ENCODE measurements at places on chromosomes 11 and 22. TPM values are rescaled to one million over a fixed set of nuclear protein-coding genes. Genes with fewer than 3 reads are reported as not detected.
A peak's percentile ranks its signal among the peaks of the same experiment; 100 is the strongest.

Gene NELL1
- not detected for total RNA-seq

DNA sequence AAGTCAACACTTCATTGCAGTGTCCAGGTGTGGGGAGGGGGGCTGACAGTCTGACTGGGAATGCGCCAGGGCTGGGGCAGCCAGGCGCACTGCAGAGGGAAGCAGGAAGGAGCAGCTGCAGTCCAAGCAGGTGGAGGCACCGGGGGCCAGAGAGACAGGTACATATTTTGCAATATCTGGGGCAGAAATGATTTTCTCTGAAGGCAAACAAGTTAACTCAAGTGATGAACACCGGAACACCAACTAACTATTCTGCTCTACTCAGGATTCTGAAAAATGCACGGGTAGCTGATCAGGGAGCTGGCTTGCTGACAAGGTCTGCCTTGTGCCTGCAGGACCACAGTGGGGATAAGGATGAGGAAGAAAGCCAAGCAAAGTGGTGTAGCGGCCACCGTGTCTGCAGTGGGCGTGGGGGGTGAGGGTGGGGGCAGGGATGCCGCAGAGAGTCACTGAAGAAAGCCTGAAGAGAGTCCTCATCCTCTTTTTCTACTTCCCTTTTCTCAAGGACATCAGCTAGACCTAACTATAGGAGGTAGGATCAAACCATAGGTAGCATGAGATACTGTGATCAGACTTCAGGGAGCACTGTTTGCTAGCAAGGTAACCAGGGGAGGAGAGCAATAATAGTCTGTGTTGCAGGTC, 83.4 kb downstream of the SCN3B start:
- H3K4me3 ChIP-seq: no peak overlapping the region
- DNase-seq: no peak
- H3K27ac ChIP-seq: no peak overlapping the region
- H3K36me3 ChIP-seq: no peaks in the 10 kb centered on the region
- no peaks in the 10 kb centered on the region for H3K4me1 ChIP-seq
- H3K27me3 ChIP-seq: no peaks in the 10 kb centered on the region

GRCh38 chr11:105109855-105110687, 29.5 kb downstream of the CARD18 start:
- H3K27ac ChIP-seq: no peak overlapping the region
- no peaks in the 10 kb centered on the region for H3K27me3 ChIP-seq
- no peak overlapping the region for H3K4me3 ChIP-seq

Gene ANO5
- not detected for total RNA-seq

DNA sequence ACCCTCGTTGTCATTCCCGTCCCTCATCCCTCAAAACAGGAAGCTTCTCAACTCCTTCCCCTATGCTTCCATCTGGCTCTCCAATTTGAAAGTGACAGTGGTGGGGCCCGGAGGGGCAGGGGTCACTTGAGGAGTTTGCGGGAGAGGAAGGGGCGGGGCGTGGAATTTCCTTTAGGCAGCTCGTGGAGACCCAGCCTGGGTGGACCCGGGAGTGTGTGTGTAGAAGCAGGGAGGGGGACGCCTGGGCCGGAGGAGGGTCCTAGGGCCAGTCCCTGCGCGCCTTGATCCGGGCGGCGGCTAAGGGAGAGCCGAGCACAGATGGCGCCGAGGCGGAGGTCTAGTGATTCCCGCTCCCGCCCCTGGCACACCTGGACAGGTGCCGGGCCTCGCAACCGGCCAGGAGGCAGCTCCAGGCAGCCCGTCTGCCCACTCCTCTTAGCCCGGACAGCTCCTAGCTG, 7.8 kb upstream of the PAX6 start:
- H3K27me3 ChIP-seq: peaks cover 51% of the 10 kb centered on the region
- H3K36me3 ChIP-seq: no peaks in the 10 kb centered on the region
- peaks cover 14% of the 10 kb centered on the region for H3K4me1 ChIP-seq
- H3K4me3 ChIP-seq: no peak overlapping the region
- H3K27ac ChIP-seq: no peak overlapping the region
- no peak for DNase-seq

Gene MAPK8IP1
- total RNA-seq: 6.0 TPM

DNA sequence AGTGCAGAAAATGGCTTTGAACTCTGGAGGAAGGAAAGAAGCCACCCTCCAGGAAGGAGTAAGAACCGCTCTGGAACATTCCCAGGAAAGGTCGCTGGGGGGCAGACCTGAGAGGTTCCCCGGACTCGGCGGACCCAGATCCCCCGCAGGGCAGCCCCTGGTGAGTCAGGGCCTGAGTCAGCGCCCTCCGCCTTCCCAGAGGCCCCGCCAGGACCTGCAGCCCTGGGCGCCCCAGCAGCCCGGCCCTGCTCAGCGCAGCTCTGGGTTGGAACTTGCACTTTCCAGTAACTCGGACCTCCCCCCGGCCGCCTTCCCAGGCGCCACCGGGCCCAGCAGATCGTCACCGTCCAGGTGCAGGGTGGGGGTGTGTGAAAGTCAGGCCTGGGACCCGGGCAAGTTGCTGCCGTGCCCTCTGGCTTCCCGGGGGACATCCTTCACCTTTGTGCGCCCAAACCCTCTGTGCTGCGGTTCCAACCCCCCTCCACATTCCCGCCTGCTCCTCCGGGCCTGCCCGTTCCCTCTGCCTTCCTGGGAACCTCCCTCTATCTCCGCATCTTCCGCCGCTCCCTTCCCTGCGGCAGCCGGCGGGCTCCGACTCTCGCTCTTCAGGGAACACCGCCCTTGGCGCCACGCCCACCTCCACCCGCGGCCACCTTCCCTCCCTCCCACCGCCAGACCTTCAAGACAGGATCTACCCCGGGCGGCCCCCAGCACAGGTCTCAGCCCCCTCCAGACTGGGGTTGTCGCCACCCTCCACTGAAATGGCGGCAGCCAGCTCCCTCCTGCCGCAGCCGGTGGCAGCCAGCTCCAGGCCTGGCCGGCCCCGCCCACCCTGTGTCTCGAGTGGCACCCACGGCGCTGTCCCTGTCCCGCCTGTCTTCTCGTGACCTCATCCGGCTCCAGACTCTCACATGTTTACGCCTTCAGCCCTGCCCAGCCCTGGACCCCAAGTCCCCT, 36.8 kb upstream of the WNT7B start:
- H3K27ac ChIP-seq: peak overlapping the region; percentile 99
- no peaks in the 10 kb centered on the region for H3K4me1 ChIP-seq
- peak overlapping the region; percentile 61 for H3K4me3 ChIP-seq
- H3K36me3 ChIP-seq: no peaks in the 10 kb centered on the region
- H3K27me3 ChIP-seq: no peaks in the 10 kb centered on the region

DNA sequence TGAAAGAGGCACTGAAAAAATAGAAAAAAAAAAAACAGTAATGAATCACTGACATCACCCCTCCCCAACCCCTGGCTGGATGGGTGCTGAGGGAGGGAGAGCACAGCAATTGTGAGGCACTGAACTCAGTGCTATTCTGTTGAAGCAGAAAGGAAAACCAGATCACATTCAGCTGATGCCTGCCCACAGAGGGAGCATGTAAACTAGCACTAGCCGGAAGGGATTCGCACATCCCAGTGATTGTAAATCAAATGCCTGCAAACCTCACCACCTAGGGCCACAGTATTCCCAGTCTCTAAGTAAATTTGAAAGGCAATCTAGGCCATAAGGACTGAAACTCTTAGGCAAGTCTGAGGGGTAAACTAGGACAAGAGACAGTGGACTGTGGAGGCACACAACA, 772.0 kb upstream of the CCDC179 start:
- no peaks in the 10 kb centered on the region for H3K36me3 ChIP-seq
- H3K27me3 ChIP-seq: no peaks in the 10 kb centered on the region
- no peak for DNase-seq
- no peak overlapping the region for H3K4me3 ChIP-seq

DNA sequence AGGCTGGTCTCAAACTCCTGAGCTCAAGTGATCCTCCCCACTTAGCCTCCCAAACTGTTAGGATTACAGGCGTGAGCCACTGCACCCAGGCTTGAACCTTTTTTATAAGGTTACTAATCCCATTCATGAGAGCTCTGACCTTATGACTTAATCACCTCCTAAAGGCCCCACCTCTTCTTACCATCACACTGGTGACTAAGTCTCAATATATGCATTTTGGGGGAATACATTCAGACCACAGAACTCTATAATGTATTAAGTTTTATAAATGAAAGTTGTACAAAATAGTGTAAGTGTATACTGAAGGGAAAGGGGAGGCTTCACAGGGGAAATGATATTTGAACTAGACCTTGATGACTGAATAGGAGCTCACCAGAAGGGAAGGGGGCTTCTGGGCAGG, 28.4 kb upstream of the RBFOX2 start:
- no peak overlapping the region for H3K27ac ChIP-seq
- H3K27me3 ChIP-seq: no peaks in the 10 kb centered on the region
- no peak overlapping the region for H3K4me3 ChIP-seq
- no peak for DNase-seq
- no peaks in the 10 kb centered on the region for H3K36me3 ChIP-seq

DNA sequence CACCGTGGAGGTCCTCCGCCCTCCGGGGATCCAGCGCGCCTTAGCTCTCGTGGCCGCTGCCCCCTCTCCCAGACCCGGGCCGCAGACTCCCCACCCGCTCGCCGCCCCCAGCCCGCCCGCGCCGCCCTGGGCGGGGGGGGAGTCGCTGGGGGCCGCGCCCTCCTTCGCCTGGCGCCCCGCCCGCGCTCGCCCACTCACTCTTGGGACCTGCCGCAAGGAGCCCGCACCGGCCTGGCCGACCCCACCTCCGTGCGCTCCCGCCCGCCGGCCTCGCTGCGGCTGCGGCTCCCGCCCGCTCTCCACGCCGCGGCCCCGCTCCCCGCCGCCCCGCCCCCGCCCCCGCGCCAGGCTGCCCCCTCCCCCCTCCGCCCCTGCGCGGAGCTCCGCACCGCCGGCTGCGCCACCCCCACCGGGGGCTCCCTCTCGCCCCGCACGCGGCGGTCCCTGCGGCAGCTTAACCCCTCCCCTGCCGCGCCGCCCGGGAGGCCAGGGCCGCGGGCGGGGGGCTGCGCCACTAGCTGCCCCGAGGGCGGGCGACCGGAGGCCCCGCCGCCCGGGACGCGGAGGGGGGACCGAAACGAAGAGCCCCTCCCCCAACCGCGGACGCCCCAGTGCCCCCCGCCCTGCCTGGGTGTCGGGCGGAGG, 724 bp upstream of the RASGRP2 start:
- peak overlapping the region; percentile 86 for H3K4me3 ChIP-seq
- H3K4me1 ChIP-seq: peaks cover 11% of the 10 kb centered on the region
- no peaks in the 10 kb centered on the region for H3K27me3 ChIP-seq
- no peak for DNase-seq
- H3K36me3 ChIP-seq: no peaks in the 10 kb centered on the region

Gene CXCR5
- total RNA-seq: not detected

Gene PHOX2A
- not detected for total RNA-seq

GRCh38 chr11:11931461-11932055, 76.9 kb downstream of the DKK3 start:
- no peak overlapping the region for H3K27ac ChIP-seq
- H3K36me3 ChIP-seq: peaks cover 18% of the 10 kb centered on the region
- no peaks in the 10 kb centered on the region for H3K4me1 ChIP-seq

GRCh38 chr11:116928102-116928777, 90.8 kb upstream of the APOA1 start:
- no peaks in the 10 kb centered on the region for H3K4me1 ChIP-seq
- no peak overlapping the region for H3K27ac ChIP-seq
- H3K36me3 ChIP-seq: peaks cover 21% of the 10 kb centered on the region
- no peaks in the 10 kb centered on the region for H3K27me3 ChIP-seq
- no peak overlapping the region for H3K4me3 ChIP-seq
- DNase-seq: no peak

Gene POTEH
- total RNA-seq: not detected

- no peak overlapping the region for H3K27ac ChIP-seq
- peaks cover 29% of the 10 kb centered on the region for H3K36me3 ChIP-seq
- no peak for DNase-seq
- no peak overlapping the region for H3K4me3 ChIP-seq
These were observed 16.9 kb downstream of the SAAL1 start for GRCh38 chr11:18088966-18089365.

DNA sequence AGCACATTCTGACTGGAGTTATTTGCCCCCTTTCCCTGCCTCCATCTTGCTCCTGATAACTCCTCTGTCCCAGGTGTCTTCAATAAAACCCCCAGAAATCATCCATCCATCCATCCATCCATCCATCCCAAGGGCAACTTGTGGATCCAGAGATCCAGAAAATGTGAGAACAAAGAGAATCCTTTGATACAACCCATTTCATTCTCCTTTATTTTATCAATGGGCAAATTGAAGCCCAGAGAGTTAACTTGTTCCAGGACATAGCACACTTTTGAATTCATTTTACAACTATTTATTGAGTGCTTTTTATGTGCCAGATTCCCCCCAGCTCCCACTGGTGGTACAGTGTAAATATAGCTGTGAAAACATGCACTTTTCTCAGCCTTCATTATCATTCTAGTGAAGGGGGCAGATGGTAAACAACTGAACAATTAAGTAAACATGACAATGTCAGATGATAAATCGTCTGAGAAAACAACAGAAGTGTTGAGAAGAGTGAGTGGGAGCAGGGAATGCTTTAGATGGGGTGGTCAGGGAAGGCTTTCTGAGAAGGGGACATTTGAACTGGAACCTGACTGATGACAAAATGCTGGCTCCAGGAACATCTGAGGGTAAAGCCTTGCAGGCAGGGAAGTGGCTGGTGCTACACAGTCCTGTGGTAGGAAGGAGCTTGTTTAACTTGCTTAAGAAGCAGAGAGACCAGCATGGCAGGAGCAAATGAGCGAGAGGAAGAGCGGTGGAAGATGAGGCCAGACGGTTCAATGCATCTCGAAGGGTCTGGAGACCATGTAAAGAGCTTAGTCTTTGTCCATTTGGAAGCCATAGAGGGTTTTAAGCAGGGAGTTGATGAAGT, 80.0 kb upstream of the TIMP3 start:
- H3K27ac ChIP-seq: no peak overlapping the region
- no peaks in the 10 kb centered on the region for H3K27me3 ChIP-seq
- H3K4me1 ChIP-seq: peaks cover 10% of the 10 kb centered on the region
- no peak for DNase-seq
- H3K36me3 ChIP-seq: no peaks in the 10 kb centered on the region
- no peak overlapping the region for H3K4me3 ChIP-seq

Measured in ascending aorta (tissue), 2 donors.